ENCODE measurements at places on chromosomes 3 and 15.

DNA sequence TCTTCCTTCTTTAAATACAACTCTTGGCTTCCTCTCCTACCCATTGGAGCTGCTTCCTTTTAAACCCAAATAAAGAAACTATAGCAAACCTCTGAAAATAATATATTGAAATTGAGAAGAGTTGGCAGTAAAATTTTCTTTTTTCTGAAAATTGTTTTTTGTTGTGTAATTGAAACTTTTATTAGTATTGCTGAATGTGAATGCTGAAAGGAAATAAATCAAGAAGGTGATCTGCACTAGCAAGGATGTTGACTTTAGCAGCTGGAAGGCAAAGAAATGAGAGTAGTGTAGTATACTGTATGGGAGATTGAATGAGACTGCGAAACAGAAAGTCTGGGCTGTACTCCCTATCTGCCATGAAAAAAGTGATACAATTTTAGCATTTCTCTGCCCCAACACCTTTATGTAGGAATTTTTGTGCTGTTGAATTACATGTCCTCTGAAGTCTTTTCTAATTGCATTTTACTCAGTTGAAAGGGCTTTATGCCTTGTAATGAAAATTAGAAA lies 166.3 kb downstream of the DOCK3 start:
- no peak for DNase-seq

DNA sequence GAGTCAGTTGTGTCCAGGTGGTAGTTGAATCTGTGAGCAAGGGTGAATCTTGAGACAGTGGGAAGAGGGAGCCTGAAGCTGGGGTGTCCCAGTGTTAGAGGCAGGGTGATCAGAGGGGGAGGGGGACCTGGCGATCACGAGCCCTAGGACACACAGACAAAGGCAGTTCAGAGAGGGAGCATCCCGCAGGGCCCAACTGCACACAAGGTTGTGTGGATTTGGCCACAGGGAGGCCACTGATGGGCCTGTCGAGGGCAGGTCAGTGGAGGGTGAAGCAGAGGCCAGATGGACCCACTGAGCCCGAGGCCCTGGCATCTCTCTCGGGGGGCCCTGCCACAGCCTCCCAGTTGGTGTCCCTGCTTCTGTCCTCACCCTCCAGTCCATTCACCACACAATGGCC lies 48.6 kb upstream of the SMAD6 start:
- DNase-seq = no peak

- DNase-seq = no peak
Measured at GRCh38 chr3:158368271-158368670, 202.7 kb upstream of the MLF1 start.

DNA sequence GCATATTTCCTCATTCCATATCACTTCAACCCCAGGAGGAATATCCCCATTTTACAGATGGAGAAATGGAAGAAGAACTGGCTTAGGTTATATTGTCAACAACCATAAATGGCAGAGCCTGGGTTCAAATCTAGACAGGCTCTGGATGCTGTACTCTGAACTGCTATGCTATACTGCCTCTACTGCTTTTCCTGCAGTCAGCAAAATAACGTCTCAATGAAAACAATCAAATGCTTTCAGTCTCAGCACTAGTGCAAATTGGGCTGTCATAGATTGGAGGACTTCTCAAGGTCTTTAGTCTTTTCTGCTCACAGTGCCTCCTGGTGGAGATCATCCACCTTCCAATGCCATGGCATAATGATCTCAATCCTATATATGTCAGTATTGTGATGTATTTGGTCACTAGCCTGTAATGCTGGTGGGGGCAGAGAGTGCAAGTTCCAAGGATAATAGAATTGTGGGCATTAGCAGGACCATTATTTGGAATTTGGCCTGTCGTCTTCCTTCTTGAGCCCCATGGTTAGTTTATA lies 285.0 kb downstream of the CLSTN2 start:
- DNase-seq = no peak

DNA sequence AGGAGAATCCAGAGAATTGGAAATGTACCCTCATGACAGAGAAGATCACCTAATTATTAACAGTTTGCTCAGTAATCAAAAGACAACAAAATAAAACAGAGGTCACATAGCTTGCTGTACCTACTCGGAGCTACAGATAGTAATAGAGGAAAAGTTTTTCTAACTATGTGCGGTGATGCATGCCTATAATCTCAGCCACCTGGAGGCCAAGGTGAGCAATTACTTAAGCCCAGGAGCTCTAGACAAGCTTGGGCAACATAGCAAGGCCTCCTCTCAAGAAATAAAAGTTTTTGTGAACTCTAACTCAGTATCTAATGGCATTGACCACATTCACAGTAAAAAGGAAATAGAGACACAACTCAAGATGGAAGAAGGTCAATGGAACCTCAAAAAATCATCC lies 243.6 kb downstream of the ATP8B4 start:
- DNase-seq = no peak

DNA sequence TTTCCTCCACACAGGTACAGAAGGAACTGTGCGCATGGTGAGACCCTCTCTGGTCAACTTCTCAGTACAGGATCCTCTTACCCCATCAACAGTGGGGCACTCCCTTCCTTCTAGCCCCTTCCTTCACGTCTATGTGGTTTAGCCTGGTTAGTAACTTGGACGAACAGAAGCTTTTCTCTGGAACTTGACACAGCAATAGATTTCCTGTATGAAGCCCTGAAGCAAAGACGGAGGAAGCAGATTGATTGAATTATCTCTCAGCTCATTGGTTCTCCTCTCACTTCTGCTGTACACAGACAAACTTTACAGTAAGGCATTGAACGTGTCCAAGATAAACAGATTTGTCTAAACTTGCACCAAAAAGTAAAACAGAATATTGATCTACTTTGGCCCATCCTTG lies at the start of gene CD200R1:
Gene CD200R1 (minus strand): TSS at position 210 of the 400 bp plus-strand sequence. CDS start 246 bp downstream, outside the sequence.
- peak; percentile 49 for DNase-seq

GRCh38 chr3:67540198-67540894 lies 114.1 kb downstream of the SUCLG2 start:
- no peak for DNase-seq

DNA sequence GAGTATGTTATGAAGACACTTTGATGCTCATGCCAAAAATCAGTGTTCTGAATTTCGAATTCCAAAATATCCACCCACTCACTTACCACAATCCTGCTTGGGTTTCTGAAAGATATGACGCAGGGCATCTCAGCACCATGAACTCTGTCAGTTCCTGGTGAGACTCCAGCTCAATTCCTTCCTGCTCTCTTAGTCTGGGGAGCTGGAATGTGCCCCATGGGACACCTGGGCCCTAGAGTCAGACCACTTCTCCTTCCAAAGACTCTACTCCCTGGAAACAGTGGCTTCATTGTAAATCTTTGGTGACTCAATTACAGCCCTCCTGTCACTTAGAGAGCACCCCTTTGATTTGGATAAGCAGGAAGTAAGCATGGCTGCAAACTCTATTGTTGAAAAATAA lies 50.5 kb downstream of the CD86 start:
- no peak for DNase-seq

GRCh38 chr3:105608623-105609022 lies 241.9 kb downstream of the ALCAM start:
- DNase-seq = no peak

GRCh38 chr15:86115145-86115801 lies 35.6 kb downstream of the AGBL1 start:
- no peak for DNase-seq

DNA sequence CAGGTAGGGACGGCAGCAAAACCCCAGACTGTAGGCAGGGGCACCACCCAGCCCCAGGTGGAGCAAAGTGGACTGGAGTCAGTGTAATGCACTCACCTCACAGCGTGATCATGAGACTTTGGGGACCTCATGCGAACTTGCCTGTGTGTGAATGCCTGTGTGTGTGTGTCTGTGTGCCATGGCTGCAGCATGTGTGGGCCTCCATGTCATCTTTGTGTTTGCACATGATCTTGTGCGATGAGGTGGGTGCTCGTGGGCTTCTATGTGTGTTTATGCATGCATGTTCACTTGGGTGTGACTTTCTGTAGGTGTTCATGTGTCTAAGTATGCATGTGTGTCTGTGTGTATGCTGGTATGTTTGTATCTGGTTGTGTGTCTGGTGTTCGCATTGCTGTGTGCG lies 41.2 kb upstream of the ADPGK start:
- DNase-seq = no peak

DNA sequence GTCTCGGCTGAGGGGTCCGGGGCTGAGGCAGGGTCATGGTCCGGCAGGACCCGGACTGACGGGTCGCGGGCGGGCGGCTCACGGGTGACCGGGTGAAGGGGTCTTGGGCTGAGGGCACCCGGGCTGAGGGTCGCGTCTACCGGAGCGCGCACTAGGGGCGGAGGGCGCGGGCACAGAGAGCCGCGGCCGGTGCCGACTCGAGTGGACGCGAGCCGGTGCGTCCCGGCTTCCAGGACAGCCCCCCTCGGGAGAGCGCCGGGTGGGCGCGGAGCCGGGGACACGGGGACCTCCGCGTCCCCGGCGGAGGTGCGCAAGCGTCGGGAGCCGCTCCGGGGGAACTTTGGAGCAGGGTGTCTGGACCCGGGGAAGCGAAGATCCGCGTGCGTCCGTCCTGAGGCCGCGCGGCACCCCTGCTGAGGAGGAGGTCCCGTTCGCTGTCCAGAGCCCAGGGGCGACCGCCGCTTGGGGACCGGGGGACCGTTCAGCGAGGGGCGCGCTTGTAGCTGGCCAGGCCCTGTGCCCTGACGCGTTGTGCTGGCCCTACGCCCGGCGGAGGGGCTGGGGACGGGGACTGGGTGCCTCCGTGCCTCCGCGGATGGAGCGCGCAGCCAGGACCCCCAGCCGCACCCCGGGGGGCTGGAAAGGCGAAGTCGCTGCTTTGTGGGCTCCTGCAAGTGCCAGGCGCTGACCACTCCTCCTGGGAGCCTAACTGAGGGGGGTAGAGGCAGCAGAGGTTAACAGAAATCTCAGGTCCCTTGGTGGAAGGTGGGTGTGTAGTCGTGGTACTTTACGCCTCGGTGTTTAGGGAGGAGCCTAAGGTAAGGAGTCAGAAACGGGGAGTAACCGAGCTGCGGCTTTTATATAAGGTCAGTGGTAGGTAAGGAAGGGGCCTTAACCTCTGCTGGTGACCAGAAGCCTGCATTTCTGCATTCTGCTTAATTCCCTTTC lies at the start of gene PPARG:
Gene PPARG (plus strand): TSS at position 889 of the 948 bp plus-strand sequence. CDS start 90,642 bp downstream, outside the sequence.
- peak; percentile 14 for DNase-seq

DNA sequence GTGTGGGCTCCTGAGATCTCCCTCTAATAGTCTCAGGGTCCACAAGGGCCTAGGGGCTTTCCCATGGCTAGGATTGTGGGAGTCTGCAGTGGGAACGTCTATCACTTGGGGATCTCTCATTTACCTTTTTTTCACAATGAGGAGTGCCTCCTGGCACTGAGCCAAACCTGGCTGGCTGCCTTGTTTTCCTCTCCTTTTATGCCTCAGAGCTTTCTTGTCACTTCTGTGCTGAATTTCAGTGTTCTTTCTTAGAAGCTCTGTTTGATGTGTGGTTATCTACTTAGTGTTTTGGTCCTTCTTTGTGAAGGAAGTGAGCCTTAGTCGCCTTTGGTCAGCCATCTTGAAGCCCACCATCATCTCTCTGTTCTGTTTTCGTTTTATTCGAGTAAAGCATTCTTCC lies 33.9 kb downstream of the DOCK3 start:
- DNase-seq = no peak
